ENCODE measurements at places on chromosomes 16 and 17.

DNA sequence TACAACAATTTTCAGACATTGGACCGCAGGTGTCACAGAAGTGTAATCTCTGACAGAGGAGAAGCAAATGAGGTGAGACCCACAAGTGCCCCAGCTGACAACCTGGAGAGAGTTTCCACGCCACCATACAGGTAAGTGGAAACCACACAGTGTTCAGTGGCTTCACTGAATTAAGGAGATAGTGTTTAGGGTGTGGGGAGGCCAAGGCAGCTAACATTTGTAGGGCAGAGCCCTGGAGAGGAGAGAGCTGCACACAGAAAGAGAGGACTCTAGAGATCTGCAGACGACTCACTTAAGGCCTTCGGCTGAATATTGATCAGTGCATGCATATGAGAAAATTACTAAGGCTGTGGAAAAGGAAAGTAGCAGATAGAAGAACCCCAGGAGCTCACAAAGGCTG lies 228.9 kb upstream of the TNRC6C start:
- no peak for DNase-seq

DNA sequence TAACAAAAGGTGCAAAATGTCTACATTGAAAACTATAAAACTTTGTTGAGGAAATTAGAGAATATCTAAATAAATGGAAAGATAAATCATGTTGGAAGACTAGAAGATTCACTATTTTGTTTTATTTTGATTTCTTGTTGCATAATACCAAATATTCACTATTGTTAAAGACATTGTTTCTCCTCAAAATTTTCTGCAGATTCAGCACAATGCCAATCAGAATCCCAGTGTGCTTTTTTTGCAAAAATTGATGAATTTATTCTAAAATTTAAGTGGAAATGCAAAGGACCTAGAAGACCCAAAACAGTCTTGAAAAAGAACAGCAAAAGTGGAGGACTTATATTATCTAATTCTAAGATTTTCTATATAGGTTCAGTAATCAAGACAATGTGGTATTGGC lies 40.4 kb downstream of the TTLL6 start:
- no peak for DNase-seq

DNA sequence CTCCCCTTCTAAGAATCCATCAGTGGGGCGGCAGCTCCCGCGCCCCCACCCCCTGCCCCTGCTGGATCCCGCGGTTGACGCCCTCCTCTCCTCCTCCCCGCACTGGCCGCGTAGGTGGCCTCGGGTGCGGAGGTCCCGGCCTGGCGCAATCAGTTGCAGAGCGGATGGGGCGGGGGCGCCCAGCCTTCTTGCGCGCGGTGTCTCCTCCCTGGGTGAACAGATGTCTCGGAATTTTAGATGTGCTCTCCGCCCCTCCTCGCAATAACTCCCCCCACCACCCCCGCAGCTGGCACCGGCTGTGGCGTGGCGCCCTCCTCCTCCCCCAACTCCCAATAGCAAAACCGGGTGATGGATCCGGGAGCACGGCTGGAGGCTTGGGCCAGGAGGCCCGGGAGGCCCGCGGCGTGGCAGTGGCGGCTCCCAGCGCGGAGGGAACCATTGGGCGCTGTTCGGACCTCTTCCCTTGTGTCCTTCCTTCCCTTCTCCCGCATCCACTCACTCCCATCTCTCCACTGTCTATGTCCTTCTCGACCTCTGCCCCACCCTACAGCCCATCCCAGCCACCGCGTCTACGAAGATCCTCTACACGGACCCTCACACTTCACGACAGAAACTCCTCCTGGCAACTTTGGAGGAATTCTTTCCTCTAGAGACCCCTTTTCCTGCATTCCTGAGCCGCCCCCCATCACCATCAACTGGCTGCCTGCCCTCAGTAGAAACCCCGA lies 11.0 kb downstream of the NEUROD2 start:
- no peak for DNase-seq

DNA sequence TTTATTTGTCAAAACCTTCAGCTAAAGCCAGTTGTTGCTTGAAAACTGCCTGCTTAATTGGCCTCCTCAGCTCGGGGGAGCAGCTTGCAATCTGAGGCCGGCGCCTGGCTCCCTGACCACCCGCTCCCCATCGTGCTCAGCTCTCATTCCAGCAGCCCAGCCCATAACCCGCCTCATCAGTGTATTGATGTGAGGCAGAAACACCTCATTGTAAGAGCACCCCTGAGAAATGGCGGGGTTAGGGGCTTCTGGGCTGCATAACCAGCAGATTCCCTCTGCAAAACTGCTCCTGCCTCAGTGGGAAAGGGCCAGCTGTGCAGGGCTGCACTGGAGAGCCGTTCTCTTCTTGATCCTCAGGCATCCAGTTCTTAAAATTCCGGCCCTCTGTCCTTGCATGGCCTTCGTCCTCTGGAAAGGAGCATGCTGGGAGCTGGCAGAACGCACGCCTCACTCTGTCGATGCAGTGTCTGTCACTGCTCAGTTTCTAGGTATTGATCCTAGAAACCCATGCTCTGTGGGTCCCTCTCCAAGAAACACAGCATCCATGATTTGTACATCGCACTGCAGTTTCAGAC lies 113.8 kb upstream of the CHMP6 start:
- no peak for DNase-seq

GRCh38 chr17:69555056-69555455 lies 140.6 kb downstream of the MAP2K6 start:
- DNase-seq, result no peak

DNA sequence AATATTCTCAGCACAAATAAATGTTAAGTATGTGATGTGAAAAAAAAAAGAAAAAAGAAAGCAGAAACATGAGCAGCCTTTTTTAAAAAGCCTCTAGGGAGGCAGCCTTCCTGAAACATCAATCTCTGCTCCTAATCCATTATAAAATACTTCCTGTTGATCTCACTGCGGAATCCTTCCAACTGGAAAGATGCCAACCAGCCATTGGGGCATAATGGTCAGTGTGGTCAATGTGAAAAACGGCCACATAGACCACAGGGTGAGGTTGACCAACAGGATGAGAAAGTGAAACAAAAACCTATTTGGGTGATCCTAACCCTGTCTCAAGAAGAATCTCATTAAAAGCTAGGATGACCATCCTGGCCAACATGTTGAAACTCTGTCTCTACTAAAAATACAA lies 26.1 kb upstream of the ABCA8 start:
- peak; percentile 88 for DNase-seq

- no peak for DNase-seq
Observed at GRCh38 chr17:64223283-64223682, 39.8 kb downstream of the TEX2 start.

- peak; percentile 77 for DNase-seq
Observed at GRCh38 chr17:80931421-80932265, 60.0 kb upstream of the CHMP6 start.
